Activated CD4-positive, alpha-beta T cell treated with anti-CD3 and anti-CD28 coated beads for 48 hours (primary cell): ENCODE measurements at places on chromosomes 12 and 14.

- DNase-seq = no peak
Measured at GRCh38 chr12:79926951-79927350, 7.9 kb downstream of the PPP1R12A start.

GRCh38 chr14:42173206-42173605, 566.5 kb downstream of the LRFN5 start:
- DNase-seq = no peak

GRCh38 chr12:68800294-68800693, 7.7 kb upstream of the MDM2 start:
- DNase-seq = no peak

GRCh38 chr12:77013091-77013490, 52.3 kb downstream of the E2F7 start:
- no peak for DNase-seq

DNA sequence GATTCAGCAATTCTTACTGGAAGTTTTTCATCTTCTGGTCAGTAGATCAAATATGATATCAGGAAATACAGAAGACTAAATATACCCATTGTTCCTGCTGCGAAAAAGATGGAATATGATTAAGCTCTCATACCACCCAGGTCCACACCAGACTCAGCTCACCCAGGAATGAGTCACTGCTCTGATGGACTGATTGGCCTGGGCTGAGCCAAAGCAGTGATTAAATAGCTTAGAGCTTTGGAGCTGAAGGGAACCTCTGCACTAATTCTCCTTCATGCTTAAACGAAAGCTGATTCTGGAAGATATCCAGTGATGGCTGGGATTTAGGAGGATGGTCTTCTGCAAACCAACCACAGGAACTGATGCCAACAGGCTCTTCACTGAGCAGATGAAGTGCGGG, 62.0 kb upstream of the SYT1 start:
- no peak for DNase-seq

- DNase-seq = peak; percentile 25
Measured at GRCh38 chr12:81759190-81760051, at the start of gene PPFIA2. Gene PPFIA2, minus strand, starts transcription at chr12:81759350.

DNA sequence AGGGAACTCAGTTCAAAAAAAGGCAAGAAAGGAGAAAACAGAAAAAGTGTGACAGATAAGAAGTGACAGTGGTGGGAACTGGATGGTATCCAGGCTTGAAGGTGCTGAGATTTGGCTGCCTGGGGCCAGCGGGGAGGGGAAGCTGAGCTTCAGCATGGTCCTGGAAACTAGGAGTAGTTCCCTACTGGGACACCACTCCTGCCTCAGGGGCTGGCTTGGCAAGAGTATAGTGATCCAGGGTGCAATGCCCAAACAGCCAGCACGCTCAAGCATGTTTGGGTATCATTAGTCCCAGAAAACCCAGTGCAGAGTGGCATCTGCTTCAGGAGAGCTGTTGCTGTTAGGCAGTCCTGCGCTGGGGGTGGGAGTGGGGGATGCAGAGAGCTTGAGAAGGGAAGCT, 49.5 kb upstream of the KTN1 start:
- DNase-seq = no peak

DNA sequence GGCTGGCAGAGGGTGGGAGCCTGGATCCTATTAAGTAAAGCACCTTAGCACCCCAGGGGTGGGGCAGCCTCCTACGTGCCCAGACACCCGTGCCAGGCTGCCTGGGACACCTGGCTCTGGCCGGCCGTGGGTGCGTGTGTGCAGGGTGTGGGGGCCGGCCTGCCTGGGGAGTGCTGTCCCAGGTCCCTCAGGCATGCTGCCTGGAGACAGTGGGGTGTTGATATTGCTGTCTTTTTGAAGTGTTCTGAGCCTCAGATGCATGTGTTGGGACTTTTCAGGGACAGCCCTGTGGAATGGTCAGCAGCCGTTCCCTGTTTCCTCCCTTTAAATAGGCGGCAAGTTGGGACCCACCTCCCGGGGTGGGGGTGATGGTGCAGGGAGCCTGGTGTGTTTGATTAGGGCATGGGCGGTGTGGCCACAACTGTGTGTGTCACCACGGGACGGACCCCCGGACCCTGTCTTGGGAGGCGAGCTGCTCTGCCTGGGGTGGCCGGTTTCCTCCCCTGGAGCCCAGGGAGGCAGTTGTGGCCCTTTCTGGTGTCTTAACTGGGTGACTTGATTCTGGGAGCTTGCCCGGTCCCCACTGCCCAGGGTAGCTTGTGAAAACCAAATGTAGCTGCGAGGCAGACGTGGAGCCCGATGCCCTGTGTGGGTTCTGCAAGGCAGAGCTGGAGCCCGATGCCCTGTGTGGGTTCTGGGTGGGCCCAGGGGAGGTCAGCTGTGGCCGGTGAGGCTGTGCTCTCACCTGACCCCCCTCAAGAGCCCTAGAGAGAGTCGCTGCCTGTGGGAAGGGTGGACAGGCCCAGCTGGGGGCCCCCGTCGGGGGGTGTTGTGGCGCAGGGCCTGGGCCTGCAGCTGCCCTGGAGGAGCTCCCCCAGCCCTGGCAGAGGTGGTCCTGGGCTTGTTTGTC, 8.2 kb downstream of the ULK1 start:
- DNase-seq = no peak

DNA sequence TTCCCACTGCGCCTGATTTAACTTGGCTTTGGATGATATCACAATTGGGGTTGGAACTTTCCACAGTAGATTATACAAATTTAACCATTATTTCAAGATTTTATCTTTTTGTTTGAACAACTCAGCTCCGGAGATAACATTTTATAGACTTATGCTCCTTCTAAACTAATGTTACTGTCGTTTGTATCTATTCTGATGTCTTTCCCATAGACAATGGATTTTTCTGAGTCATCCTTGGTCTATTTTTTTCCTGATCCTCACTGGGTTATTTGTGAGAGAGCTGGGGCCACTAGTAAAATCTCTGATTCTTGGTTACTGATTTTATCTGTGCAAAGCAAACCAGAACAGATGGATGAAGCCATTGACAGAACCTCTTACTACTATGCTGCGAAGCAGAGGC, 175.1 kb downstream of the SLC38A4 start:
- no peak for DNase-seq

DNA sequence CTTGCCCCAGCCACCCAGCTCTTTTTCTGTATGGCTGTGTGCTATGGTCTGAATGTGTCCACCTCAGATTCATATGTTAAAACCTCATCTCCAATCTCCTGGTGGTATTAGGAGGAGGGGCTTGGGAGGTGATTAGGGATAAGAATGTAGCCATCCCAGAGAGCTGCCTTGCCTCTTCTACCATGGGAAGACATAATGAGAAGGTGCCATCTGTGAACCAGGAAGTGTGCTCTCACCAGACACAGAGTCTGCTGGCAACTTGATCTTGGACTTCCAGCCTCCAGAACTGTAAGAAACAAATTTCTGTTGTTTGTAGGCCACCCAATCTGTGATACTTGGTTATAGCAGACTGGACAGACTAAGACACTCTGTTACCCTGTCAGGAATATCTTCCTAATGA, 22.8 kb upstream of the JPH4 start:
- DNase-seq = no peak

DNA sequence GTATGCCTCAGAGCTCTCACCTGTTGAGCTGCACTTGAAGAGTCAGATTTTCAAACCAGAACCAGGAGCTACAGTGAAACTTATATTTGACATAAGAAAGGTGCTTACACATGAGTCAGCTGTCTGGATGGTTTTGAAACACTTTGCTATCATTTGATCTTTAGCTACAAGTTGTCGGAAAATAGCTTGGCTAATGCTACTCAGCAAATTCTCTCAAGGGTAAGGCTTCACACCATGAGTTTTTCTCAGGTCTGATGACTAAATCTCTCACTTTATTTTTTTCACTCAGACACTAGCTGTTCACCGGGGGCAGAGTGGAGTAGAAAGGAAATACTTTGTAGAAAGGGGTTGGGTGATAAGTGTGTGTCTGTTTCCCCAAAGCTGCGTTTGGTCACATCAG, 171.8 kb downstream of the FLRT2 start:
- no peak for DNase-seq

DNA sequence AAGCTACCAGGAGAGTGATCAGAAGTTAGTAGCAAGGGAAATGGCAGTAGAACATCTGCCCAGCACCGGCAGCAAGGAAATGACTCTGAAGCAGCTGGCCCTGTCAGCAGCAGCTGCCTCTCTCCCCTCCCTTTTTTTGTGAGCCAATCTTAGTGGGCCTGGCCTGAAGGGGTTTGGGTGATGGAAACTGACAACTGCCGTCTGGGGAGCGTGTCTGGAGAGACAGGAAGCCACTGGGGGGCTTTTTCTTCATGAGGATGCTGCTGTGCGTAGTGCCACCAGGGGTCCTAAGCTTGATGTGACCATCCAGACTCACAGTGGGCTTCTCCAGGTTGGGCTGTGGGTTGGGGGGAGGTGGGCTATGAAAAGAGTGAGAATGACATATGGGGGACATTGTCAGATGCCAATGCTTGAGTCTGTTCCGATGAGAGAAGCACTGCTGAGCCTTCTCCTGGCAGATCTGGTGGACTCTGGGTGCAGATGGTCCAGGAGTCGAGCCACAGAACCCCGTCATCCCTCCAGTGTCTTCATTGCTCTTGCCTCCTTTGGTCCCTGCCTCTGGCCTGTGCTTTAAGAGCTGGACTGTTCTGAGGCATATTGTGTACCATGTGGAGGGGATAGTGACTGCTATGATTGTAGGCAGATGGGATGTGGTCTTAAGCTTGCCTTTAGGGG, 87.6 kb upstream of the HIF1A start:
- DNase-seq = no peak

DNA sequence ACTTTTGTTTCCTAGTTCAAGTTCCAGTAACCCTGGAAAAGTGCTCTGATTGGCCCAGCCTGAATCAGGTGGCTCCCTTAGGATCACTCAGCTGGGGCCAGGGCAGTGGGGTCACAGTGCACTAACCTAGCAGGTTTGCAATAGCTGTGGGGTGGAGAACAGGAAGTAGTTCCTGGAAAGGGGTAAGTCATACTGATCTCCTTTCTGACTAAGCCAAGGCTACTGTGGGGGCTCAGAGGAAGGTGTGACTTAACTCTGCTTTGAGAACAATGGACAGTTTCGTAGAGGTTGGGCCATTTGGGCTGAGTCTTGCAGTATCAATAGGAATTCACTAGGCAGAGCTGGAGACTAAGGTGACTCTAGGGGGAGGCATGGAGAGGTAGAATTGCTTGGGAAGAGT, 89.4 kb downstream of the KIF26A start:
- peak; percentile 55 for DNase-seq

- DNase-seq = no peak
Measured at GRCh38 chr12:57551637-57552305, 1.9 kb downstream of the KIF5A start.

DNA sequence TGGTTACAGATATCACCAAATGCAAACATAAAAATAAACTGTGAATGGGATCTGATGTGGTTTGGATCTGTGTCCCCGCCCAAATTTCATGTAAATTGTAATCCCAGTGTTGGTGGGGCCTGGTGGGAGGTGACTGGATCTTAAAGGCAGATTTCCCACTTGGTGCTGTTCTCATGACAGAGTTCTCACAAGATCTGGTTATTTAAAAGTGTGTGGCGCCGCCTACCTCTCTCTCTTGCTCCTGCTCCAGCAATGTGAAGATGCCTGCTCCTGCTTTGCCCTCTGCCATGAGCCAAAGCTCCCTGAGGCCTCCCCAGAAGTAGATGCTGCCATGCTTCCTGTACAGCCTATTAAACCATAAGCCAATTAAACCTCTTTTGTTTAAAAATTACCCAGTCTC, 47.8 kb downstream of the SLC25A21 start:
- no peak for DNase-seq

DNA sequence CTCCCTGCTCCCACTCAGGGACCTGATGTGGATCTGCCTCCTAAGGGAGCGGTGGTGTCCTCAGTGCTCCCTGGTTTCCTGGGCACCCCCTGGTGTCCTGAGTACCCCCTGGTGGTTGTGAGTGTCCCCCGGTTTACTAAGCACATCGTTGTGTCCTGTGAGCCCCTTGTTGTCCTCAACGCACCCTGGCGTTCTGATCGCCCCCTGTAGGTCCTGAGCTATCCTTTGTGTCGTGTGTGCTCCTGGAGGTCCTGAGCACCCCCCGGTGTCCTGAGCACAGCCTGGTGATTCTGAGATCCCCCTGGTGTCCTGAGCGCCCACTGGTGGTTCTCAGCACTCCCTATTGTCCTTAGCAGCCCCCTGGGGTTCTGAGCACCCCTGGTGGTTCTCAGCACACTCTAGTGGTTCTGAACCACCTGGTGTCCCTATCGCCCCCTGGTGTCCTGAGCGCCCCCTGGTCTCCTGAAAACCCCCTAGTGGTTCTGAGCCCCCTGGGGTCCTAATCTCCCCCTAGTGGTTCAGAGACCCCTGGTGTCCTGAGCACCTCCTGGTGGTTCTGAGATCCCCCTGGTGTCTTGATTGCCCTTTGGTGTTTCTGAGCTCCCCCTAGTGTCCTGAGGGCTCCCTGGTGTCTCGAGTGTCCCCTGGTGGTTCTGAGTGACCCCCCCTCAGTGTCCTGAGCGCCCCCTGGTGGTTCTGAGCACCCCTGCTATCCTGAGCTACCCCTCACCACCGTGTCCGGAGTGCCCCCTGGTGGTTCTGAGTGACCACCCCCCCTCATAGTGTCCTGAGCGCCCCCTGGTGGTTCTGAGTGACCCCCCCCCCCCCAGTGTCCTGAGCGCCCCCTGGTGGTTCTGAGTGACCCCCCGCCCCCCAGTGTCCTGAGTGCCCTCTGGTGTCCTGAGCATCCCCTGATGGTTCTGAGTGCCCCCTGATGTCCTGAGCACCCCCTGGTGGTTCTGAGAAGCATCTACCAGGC, 615.1 kb downstream of the TMEM121 start:
- peak; percentile 85 for DNase-seq

DNA sequence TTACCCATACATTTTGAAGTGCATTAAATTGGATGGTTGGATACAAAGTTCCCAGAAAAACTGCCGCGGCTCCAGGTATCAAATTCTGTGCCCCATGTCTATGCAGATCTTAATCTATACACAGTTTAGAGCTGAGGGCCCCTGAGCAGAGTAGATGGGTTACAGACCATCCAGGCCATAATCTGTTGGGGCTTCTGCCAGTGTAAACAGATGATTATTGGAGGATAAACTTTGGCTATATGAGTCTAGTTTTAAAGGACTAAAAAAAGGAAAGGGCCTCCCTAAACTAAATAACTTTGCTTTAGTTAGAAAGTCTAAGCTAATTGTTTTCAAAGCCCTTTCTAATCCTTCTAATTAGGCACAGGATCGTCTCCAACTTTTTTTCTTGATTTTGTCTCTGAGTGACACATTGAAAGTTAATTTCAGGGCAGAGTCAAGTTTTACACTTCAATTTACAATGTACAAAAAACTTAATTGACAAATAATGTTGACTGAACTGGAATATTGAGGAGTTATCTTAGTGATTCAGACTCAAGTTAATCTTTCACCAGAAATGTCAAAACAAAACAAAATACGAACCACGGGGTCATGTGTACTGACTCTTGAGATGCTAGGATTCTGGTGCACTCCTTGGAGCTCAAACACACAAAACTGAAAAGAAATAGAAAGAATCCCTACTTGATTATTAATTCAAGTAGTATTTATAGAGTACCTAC, 133.9 kb upstream of the SCAF11 start:
- DNase-seq = no peak

GRCh38 chr12:20264608-20265114, 103.7 kb upstream of the PDE3A start:
- DNase-seq = no peak

GRCh38 chr14:44405011-44405486, 102.0 kb downstream of the FSCB start:
- no peak for DNase-seq
